Hypothalamus (tissue), 51 donors: ENCODE measurements at places on chromosomes 16 and 17.
A peak's percentile ranks its signal among the peaks of the same experiment; 100 is the strongest.

DNA sequence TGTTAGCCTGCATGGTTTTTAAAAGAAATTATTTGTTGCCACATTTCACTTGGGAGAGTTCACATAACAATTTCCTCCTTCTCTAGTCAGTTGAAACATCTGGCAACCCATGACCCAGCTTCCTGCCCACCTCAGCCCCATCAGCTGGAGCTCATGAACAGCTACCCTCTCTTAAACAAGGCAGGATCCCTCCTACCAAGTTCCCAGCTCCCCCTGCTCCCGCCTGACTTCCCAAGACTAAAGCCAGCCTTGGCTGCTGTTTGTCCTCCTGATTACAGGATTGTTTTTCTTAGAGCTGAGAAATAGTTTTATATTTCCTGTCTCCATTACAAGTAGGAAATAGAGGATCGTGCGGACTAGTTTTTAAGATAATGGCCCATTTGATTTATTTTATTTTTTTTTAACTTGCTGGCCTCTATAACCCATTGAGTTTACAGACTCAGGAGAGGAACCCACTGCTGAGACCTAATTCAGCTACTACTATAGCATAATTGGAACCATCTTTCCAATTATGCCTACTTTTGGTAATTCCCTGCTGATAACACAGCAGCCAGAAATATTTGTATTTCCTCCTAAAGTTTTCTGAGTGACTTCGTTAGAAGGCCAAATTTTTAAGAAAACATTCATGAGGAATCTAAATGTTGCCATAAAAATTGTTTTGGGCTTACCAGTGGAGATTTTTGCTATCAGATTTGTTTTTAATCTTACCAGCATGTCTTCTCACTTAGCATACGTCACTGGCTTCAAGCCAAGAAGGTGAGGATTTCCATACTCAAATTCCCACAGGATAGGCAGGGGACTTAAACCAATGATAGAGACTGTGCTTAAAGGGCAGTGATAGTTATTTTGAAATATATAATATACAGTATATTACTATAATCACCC is 90.0 kb downstream of the ELAC2 start:
- DNase-seq: no peak

GRCh38 chr17:44558710-44559633 is 1.7 kb downstream of the FZD2 start:
- no peak for DNase-seq

- no peak for DNase-seq
Measured at GRCh38 chr16:67529582-67530012, 968 bp downstream of the RIPOR1 start.

DNA sequence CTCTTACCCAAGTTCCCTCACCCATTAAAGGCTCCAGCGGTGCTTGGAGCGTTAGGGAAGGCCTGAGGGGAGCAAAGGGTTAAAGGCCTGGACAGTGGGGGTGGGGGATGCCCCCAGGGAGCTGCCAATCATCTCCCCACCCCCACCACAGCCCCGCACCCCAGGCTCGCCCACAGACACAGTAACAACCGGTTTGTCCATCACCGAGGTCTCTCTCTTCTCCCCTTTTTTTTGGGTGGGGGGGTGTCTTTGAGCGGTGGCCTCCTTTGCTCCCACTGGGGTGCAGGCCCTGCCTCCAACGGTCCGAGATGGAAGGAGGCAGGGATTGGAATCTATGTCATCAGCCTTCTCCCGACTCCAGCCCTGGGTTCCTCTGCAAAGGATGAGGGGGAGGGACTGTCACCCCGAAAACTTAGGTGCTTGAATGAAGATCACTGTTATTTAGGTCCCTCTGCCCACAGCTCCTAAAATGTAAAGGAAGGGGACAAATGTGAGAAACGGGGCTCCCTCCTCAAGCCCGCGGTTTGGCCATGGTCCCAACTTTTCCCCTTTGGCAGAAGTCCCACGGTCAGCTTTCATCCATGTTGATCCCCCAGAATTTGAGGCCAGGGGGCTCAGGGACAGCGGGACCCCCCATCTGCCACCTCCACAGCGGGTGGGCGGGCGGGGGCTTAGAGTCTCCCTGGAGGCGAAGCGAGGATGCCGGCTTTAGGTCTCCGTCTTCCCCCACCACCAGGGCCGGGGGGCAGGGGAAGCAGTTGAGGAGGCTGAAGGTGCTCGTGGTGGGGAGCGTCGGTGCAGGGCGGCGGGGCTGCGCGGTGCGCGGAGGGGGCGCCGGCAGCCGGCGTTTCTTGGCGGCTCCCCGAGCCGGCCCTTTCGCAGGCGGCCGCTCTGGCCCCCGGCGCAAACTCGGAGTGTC is 1.7 kb downstream of the EPOP start:
- no peak for DNase-seq

GRCh38 chr16:70611785-70612303 is 34.5 kb upstream of the IL34 start:
- no peak for DNase-seq

GRCh38 chr16:1127101-1127500 is 25.8 kb upstream of the CACNA1H start:
- DNase-seq: no peak

DNA sequence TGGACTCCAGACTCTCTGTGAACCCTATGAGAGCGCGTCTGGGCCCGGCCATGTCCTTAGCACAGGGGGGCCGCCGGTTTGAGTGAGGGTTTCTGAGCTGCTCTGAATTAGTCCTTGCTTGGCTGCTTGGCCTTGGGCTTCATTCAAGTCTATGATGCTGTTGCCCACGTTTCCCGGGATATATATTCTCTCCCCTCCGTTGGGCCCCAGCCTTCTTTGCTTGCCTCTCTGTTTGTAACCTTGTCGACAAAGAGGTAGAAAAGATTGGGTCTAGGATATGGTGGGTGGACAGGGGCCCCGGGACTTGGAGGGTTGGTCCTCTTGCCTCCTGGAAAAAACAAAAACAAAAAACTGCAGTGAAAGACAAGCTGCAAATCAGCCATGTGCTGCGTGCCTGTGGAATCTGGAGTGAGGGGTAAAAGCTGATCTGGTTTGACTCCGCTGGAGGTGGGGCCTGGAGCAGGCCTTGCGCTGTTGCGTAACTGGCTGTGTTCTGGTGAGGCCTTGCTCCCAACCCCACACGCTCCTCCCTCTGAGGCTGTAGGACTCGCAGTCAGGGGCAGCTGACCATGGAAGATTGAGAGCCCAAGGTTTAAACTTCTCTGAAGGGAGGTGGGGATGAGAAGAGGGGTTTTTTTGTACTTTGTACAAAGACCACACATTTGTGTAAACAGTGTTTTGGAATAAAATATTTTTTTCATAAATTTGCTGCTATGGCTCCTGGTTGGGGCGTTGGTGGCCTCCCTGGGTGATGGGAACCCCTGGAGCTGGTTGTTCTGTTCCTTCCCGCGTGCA is 23.1 kb downstream of the STAT5A start:
- DNase-seq: peak; percentile 18

DNA sequence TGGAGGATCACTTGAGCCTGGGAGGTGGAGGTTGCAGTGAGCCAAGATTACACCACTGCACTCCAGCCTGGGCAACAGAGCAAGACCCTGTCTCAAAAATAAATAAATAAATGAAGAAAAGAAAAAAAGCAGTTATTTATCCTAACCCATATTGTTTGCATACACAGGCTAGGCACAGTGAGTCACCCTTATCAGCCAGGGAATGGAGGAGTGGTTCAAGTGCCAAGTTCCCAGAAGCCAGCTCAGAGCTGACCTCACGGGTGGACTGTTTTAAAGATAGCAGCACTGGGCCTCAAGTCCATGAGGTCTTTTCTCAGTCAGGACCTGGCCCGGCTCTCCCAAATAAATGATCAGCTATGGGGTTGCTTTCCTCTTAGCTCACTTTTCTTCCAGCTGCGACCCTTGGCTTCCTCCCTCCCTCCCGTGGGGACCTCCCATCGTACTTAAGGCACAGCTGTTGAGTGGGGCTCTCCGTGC is 22.6 kb upstream of the MGAT5B start:
- no peak for DNase-seq

- no peak for DNase-seq
Measured at GRCh38 chr17:51491416-51491815, 231.1 kb downstream of the UTP18 start.

GRCh38 chr17:57478478-57479250 is 222.3 kb downstream of the MSI2 start:
- no peak for DNase-seq
